ENCODE measurements at places on chromosomes 3 and 15.

DNA sequence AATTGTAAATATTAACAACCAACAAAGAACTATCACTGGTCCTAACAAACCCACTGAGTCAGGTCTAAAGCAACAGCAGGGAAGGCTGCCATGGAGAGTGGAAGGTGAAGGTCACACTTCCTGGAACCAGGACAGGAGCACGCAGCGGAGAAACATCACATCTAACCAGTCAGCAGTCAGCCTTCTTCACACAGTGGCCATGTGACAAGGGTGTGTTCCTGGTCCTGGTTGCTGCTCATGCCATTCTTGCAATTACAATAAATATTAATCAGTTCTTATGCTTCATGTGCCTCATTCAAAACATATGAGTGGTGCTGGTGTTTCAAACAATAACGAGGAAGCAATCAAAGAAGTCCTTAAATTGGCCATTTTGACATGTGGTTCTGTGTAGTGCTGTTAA lies 162.8 kb downstream of the ARRDC4 start:
- DNase-seq, result no peak

DNA sequence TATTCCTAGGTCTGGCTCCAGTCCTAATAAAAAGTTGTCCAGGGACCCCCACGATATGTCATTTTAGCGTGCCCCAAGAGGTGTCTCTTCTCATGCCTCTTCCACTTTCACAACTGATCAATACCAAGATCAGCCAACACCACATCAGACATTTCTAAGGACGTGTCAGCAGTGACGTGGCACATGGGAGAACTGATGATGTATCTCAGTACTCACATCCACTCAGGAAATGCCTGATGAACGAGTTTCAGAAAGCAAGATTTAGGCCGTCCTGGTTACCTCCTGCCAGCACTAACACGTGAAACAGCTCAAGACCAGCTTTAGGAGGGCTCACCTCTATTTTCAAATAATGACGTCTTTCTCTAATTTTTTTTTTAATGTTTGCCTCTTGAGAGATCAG lies 19.6 kb downstream of the VGLL4 start:
- DNase-seq, result no peak

DNA sequence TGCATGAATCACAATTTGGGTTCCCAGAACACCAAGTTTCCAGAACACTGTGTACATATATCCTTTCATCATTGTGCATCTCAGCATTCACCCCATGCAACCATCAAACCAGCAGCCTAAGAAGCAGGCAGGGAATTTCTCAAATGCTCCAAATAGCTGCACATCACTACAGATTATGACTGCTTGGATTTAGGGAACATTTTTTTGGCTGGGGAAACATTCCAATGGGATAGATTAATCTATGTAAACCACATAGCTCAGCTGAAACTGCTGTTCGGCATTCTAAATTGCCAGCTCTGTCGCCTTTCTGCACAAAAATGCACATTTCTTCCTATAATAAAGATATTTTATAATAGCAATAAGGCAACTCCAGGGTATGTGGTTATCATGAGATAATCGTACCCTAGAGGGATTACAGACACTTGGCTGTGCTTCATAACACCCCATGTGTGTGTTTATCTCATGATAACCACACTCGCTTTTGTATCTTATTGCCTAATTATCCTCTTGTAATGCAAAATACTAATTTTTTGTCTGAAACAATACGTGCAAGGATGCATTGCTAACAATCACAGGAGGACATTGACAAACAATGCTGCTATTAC lies 483.7 kb upstream of the DPH6 start:
- no peak for DNase-seq

DNA sequence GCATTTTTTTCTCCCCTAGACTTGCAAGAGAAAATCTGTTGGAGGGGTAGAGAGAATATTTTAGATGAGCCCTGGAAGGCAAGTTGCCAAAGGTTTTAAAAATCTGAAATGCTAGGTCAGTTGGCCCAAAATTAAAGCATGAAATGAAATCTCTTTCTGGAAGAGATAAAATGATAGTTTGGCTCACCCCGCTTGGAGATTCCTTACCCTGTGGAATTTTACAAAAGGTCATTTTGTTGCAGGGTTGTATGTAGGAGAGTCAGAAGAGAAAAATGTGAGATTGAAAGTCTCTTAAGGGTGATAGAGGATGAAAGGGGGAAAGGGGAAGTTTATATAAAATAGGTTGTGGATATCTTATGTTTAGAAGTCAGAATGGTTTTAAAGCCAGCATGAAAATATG lies 277.8 kb downstream of the CD47 start:
- DNase-seq, result no peak

GRCh38 chr3:64956711-64957325 lies 269.0 kb upstream of the ADAMTS9 start:
- no peak for DNase-seq

GRCh38 chr3:183349421-183350157 lies 78.8 kb downstream of the MCF2L2 start:
- DNase-seq, result no peak

GRCh38 chr3:163476179-163476578 lies 1602.1 kb downstream of the SI start:
- no peak for DNase-seq

DNA sequence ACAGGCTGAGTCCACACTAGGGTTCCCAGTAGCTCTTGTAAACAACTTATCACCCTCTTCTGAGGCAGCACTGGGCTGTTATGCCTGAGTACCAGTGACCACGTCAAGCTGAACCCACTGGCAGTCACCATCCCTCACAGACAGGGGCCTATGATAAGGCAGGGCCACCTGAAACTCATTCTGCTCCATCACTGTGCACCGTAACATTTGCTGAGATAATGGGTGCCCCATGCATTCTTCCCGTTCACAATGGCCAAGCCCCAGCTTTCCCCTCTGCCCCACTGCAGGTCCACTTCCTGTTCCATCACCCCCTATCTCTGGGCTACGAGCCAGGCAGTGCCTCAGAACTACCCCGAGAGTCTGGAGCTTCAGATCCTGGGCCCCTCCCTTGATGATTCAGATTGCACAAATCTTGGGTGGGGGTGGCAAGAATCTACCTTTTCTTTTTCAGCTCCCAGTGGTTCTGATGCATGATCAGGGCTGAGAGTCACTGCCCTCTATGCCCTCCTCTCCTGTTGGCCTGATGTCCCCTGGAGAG lies 158.0 kb downstream of the RAB11A start:
- DNase-seq, result peak; percentile 56

GRCh38 chr3:42036483-42036823 lies 54.7 kb upstream of the TRAK1 start:
- DNase-seq, result peak; percentile 62

- no peak for DNase-seq
Observed at GRCh38 chr15:63560741-63561448, 36.3 kb upstream of the FBXL22 start.

DNA sequence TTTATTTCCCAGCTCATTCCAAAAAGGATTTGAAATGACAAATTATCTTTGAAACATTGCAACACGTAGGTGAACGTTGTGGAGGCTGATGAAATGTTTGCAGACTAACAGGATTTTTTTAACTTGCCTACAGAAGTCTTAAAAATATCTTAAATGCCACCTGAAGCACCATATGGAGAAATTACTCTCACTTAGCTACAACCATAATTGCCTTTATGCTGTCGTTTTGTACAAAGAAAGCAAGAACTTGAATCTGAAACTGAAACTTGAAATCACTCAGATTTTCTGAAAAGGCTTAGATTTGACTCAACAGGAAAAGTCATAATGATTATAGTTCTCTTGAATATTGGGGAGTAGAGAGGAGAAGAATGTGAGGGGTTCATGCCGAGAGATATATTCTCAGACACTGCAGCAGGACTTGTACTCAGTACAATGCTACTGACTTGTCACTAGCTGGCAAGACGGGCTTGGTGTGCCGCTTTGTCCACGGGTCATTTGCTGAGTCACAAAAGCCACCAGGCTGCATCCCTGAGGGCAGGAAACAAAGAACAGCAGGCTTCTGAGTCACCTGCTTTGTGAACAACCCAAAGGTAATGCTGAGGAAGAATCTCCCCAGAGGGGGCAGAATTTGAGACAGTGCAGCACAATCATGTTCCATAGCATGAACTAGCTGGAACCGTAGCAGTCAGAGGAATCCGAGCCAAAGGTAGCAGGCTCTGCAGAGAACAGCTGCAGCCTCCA lies 7.1 kb upstream of the FMN1 start:
- DNase-seq, result peak; percentile 91

- DNase-seq, result peak; percentile 33
Observed at GRCh38 chr3:12221663-12222062, 63.0 kb upstream of the TIMP4 start.

DNA sequence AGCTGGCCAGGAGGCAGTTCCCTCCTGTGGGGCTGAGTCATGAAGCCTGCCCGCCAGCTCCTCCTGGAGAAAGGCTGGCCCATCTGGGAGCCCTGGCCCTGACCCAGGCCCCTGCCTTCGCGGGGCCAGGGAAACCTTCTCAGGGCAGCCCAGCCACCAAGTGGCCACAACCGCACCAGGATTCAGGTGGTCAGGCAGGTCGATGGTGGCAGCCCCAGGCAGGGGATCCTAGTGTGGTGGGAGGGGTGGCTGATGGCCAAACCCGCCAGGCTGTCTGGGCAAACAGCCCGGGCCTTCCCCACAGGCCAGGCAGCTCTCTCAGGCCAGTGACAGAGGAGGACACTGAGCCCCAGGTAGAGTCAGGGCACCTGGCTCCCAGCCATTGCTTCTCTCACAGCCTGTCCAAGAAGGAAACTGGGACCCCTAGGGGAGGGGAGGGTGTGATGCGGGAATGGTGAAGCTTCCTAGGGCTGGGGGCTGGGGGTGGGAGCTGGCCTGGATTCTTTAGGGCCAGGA lies 1.2 kb downstream of the TWF2 start:
- DNase-seq, result peak; percentile 92

DNA sequence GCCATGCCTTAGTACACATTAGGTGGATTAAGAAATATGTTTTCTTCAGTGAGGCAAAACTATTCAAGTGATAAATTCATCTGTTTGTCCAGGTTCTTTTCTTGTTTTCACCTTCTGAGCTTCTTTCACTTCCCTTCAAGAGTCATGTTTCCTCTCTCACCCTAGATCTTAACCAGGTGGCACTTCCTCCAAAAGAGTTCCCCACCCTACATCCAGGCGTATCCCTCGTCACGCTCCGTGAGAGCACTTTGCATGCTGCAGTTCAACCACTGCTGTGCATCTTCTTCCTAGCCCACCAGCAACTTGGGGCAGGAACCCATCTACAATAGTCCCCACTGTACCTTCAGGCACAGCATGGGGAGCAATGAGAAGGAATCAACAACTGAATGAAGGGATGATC lies 28.9 kb downstream of the OSBPL10 start:
- no peak for DNase-seq

GRCh38 chr3:37457378-37458065 lies 283.1 kb upstream of the LRRFIP2 start:
- DNase-seq, result no peak

DNA sequence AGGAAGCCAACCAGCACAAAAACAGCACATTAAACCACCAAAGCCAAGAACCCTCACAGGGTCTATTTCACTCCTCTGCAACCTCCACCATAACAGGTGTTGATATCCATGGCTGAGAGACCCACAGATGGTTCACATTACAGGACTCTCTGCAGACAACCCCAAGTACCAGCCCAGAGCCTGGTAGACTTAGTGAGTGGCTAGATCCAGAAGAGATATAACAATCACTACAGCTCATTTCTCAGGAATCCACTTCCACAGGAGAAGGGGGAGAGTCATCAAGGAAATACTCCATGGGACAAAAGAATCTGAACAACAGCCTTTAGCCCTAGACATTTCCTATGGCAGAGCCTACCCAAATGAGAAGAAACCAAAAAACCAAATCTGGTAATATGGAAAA lies 168.1 kb upstream of the CD96 start:
- DNase-seq, result no peak

GRCh38 chr3:171875923-171876412 lies 32.8 kb downstream of the TMEM212 start:
- DNase-seq, result no peak

- no peak for DNase-seq
Observed at GRCh38 chr15:77179541-77179998, 108.7 kb upstream of the TSPAN3 start.

GRCh38 chr3:154835639-154836038 lies 244.5 kb upstream of the MME start:
- no peak for DNase-seq

DNA sequence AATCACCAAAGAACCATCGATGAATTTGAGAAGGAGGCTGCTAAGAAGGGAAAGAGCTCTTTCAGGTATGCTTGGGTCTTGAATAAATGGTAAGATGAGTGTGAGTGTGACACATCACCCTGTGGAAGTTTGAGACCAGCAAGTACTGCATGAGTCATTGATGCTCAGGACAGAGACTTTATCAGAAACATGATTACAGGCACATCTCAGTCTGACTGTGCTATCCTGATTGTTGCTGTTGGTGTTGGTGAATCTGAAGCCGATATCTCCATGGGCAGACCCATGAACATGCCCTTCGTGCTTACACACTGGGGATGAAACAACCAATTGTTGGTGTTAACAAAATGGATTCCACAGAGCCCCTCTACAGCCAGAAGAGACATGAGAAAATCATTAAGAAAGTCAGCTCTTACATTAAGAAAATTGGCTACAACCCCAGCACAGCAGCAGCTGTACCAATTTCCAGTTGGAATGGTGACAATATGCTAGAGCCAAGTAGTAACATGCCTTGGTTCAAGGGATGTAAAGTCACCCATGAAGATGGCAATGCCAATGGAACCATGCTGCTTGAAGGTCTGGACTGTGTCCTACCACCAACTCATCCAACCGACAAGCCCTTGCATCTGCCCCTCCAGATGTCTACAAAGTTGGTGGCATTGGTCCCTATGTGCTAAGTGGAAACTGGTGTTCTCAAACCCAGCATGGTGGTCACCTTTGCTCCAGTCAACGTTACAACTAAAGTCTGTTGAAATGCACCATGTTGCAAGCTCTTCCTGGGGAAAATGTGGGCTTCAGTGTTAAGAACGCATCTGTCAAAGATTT lies 20.5 kb downstream of the TM4SF4 start:
- no peak for DNase-seq

GRCh38 chr3:133695560-133696171 lies 33.9 kb upstream of the TOPBP1 start:
- DNase-seq, result no peak

GRCh38 chr3:11447584-11448200 lies 175.5 kb downstream of the ATG7 start:
- DNase-seq, result no peak

DNA sequence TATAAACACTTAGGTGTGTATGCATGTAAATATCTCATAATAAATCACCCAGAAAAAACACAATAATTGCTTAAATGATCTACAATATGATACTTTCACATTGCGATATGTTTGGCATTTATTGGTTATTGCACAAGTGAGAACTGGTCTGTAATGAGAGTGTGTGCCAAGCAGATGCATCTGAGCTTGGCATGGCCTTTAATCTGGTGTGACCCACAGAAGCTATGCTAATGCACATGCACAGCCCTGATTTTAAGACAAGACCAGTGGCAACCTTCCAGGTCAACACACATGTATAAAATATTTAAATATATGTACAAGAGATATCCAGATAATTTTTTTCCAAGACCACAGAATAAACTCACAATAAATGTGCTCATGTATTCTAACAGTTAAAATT lies 42.7 kb downstream of the C2CD4A start:
- no peak for DNase-seq

GRCh38 chr3:42099020-42099765 lies 8.0 kb downstream of the TRAK1 start:
- DNase-seq, result no peak

All from A549 (cell line).